ENCODE measurements at places on chromosomes 2 and 18.

DNA sequence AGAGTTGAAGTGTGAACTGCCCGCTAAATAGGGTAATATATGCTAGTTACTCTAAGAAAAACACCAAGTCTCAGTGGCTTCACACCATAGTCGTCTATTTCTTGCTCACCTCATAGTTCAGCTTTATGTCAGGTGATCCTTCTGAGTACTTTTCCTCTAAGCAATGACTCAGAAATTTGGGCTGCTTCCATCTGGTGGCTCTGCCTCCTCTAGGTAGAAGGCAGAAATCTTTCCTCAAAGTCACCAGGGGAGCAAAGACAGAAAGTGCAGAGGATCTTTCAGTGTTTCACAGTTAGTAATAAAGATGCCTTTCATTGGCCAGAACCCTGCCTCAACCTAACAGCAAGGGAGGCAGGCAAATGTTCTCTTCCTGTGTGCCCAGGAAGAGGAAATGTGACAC, 17.3 kb downstream of the CDH20 start:
- no peak for DNase-seq

DNA sequence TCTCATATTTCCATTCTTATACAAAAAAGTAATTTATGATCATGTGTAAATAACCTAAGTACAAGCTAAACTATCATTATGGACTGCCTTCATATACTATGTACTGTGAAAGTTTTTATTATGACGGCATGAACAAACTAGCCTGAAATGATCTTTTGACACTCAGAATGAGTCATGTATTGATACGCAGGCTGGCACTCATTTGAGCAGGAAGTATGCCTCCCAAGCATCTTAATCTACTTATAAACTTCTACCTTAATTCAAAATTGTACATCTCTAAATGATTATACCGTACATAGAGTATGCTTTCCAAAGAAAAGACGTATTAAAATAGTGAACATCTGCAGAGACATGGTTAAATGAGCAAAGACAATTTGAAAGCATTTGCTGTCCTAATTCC, 207.1 kb upstream of the SPOPL start:
- no peak for DNase-seq

GRCh38 chr2:63780518-63781155, 61.1 kb upstream of the UGP2 start:
- no peak for DNase-seq

DNA sequence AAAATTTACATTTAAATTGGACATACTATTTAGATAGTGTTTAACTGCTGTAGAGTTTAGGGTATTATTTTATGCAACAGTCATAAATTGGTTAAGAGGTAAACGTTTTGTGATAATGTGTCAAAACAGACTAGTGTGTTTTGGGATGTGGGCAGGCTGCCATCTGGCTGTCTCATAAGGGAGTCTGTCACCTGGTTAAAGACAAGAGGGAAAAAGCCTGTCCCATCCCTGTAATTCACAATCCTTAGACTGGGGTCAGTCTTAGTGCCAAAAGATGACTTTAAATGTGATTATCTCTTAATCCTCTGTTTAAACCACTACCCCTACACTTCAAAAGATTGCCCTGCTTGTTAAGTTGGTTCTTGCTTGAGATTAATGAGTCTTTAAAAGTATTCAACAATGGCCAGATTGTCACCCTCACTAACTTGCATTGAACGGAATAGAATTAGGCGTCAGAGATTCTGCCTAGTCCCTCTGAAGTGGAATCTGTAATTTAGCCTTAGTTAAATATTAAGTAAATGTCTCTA, 59.2 kb downstream of the SGPP2 start:
- DNase-seq, result no peak

DNA sequence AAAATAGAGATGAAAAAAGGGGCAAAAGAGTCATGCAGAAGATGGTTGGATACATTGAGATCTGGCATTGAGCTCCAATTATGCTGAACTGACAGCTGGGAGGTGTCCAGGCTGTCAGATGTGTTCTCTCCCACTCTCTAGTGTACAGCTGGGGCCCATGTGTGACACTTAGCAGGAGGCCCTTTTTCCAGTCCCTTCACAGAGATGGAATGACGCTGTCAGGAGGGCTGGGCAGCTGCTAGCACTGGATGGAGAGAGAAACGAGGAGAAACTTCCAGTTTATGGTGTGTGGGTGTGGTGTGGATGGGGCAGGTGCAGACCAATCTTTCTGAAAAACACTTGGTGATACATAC, 437.7 kb upstream of the HS6ST1 start:
- DNase-seq, result no peak

- DNase-seq, result no peak
These were observed 47.6 kb downstream of the HNRNPLL start for GRCh38 chr2:38554973-38555595.

DNA sequence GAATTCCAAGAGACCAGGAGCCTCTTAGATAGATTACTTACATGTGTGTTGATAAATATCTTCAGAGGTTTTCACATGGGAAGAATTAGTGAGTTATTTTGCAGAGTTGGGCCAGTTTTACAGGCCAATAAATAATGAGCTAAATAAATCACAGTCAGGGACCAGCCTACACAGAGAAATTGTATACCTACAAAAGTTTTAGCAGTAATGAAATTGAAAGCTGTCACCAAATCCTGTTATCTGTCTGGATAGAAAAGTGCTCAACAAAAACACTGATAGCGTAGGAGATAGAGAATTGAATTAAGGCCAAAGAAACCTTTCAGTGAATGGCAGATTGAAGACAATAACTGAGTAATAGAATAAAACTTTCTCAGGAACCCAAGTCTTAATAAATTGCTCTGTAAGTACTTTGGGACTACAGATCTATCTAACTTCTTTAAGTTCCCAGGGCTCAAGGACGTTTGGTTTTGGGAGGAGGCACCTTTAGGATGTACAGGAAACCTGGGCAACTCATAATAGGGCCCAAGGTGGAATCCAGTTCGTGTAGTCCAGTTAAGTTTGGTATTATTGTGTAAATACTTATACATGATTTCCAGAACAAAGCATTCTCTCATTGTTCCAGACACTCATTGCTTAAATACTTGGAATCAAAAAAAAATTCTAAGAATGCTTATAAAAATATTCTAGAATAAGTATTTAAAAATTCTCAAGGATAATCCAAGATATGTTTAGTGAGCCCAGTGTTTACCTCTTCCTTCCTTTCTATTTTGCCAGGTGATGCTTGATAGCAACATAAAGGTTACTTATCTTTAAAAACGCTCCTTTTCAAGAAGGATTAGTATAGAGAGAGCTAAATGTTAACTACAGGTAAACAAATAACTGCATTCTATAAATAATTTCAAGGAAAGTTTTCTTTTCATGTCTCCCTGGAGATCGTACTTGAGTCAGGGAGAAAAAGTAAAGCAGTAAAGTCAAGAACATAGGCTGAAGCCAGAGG, 134.5 kb downstream of the NCKAP5 start:
- DNase-seq, result no peak

- DNase-seq, result no peak
These were observed 30.0 kb downstream of the RNF125 start for GRCh38 chr18:32048507-32049091.

DNA sequence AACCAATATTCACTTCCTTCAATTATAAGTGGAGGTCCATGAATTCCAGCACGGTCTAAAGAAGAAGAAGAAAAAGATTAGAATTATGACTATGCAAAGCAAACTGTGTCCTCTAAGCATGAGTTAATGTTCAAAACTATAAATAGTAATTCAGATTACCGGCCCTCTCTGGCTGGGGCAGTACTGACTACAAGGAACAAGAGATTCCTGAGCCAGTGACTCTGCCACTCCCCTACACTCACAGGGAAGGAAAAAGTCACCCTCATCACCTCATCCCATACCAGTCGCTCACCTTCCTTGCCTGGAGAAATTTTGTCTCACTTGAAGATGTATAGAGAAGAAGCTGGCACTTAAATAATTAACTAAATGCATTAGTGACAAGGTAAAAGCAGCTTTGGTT, 56.5 kb upstream of the CD302 start:
- no peak for DNase-seq

DNA sequence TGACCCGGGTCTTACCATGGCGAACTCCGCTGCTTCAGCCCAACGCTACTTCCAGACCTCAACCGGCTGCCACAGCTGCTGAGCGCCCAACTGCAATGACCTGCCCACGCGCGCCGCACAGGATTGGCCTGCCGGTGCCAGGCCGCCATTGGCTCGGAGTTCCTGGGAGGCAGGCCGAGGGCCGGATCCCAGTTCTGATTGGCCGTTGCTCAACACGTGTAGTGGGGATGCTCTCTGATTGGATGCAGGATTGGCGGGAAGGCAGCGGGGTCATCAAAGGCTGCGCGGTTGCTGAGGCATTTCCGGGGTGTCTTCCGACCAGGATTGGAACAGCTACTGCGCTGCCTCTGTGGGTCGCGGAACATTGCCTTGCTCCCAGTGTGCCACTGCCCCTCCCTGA, at the start of gene TUBA3E:
Gene TUBA3E, minus strand, starts transcription at position 97 of the 400 bp plus-strand sequence. Its CDS starts 79 bp downstream, at position 18.
- no peak for DNase-seq
